ENCODE measurements at places on chromosomes 7 and 10. TPM values are rescaled to one million over a fixed set of nuclear protein-coding genes. Genes with fewer than 3 reads are reported as not detected.

Gene LEP
- total RNA-seq = not detected

Gene ALOX5
- total RNA-seq = 0.56 TPM

Gene IFIT2
- 41.6 TPM for total RNA-seq

Gene CRHR2
- not detected for total RNA-seq

Gene IL6
- total RNA-seq = not detected

Gene ATP6V0A4
- not detected for total RNA-seq

Gene BET1
- total RNA-seq = 20.8 TPM

Gene NUP205
- 145 TPM for total RNA-seq

Gene CFAP58
- 0.38 TPM for total RNA-seq

Gene NANOS1
- total RNA-seq = not detected

Gene NKX1-2
- not detected for total RNA-seq

Gene GALNT17
- not detected for total RNA-seq

Gene MMD2
- not detected for total RNA-seq

Gene UTF1
- total RNA-seq = not detected

Gene AKR1D1
- not detected for total RNA-seq

Gene PROSER2
- 1.7 TPM for total RNA-seq

Gene ANK3
- total RNA-seq = 10.3 TPM

Gene BLNK
- total RNA-seq = 0.16 TPM

Gene TMEM184A
- not detected for total RNA-seq

Gene PCDH15
- total RNA-seq = not detected

Gene FAM25G
- not detected for total RNA-seq

Gene KCNMA1
- not detected for total RNA-seq

Gene KCTD7
- 4.8 TPM for total RNA-seq

Gene CXCL12
- total RNA-seq = not detected

Gene FANK1
- total RNA-seq = 0.45 TPM

Gene SLC29A3
- 2.9 TPM for total RNA-seq

Gene TMEM72
- not detected for total RNA-seq

Gene AGMO
- not detected for total RNA-seq

Gene DPYSL4
- total RNA-seq = 23.2 TPM

Measured in activated CD8-positive, alpha-beta T cell treated with anti-CD3 and anti-CD28 coated beads for 36 hours (primary cell).